OCI-LY7 (cell line): ENCODE measurements at places on chromosomes 7 and 10. TPM values are rescaled to one million over a fixed set of nuclear protein-coding genes. Genes with fewer than 3 reads are reported as not detected.

WIPF3 gene
- total RNA-seq: not detected in 2 replicates

LAMB4 gene
- not detected in 2 replicates for total RNA-seq

GPRIN2 gene
- total RNA-seq: not detected in 2 replicates

ELFN1 gene
- not detected in 2 replicates for total RNA-seq

ACTL6B gene
- total RNA-seq: not detected in 2 replicates

GIMAP2 gene
- total RNA-seq: 0.79 TPM in 1 of 2 replicates, not detected in the other

LIPK gene
- not detected in 2 replicates for total RNA-seq

GIMAP5 gene
- total RNA-seq: not detected in 2 replicates

CADPS2 gene
- not detected in 2 replicates for total RNA-seq

- DNase-seq: no peak
Observed at GRCh38 chr7:93509303-93509702, 65.2 kb downstream of the CALCR start.

DNA sequence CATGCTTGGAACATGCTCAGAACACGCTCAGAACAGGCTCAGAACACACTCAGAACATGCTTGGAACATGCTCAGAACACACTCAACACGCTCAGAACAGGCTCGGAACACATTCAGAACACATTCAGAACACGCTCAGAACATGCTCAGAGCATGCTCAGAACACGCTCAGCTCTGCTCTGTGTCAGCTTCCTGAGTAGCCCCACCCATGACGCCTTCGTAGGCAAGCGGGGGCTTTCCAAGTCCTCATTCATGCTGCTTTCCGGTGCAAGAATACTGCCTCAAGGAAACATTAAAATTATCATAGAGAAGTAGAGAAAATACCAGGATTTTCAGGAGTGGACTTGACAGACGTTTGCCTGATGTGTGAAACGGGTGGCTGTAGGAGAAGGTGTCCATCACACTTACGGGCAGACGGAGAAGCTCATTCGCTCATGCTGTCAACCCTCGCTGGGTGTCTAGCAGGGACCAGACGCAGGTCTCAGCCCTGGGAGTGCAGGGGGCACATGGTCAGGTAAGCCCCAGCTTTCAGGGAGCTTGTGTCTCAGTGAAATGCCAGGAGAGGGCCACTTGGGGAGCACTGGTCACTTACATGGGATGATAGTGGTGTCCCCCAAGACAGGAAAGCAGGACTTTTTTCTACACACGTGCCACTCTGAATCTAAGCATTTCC is 24.7 kb downstream of the EN2 start:
- no peak for DNase-seq

GRCh38 chr10:6796231-6796630 is 216.2 kb upstream of the PRKCQ start:
- DNase-seq: no peak

DNA sequence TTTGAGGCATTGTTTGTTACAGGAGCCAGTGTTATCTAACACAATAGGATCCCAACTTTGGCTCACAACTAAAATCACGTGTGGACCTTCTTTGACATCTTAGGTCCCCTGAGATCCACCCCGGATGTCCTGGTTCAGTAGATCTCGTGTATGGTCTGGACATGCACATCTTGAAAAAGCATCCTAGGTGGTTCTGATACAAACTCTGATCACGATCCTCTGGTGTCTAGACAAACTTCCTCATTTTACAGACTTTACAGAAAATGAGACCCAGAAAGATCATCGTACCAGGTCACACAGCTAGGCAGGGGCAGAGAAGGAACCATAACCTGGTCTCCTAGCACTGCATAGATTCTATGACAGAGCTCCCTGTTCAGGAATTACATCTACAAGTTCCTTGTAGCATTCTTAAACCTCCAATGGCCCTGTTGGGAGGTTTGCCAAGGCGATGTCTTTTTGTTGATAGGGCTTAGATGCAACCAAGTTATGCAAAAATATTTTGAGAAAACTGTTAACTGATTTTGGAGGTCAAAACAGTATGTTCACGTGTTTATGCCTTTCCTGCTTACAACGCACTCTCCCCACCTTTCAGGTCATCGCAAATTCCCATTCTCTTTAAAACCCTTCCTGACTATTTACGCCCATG is 30.8 kb upstream of the CHST15 start:
- DNase-seq: peak; percentile 77

DNA sequence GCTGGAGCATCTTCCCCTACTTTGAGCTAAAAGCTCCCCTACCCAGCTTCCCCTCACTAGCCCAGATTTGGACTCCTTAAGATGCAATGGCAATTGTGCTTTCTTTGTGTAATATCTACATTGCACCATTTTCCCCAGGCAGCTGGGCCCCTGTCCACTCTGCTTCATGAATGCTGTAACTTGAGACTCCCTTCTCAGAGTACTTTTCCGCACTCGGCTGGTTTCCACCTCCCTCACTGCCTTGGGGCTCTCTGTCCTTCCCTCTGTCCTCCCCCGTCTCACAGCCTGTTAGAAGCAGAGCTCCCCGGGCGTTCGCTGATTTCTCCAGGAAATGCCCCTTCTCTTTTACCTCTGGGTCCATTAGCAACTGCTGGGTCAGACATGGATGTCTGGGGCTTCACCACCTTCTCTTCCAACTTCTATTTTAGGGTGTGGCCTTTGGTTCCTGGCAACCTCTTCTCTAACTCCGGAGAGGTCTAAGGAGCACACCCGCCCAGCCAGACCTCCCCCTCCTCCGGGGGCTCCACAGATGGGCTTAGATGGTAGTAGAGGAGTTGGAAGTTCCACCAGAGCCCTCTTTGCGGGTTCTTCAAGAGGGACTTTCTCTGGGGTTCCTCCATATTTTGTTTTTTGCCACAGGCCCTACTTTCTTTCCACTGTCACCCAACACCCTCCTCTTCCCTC is 2.9 kb upstream of the TMEM72 start:
- no peak for DNase-seq

- no peak for DNase-seq
Observed at GRCh38 chr7:67343114-67343513, 346.5 kb downstream of the TYW1 start.
